NCI-H446 (cell line): ENCODE measurements at places on chromosomes 4 and X.

DNA sequence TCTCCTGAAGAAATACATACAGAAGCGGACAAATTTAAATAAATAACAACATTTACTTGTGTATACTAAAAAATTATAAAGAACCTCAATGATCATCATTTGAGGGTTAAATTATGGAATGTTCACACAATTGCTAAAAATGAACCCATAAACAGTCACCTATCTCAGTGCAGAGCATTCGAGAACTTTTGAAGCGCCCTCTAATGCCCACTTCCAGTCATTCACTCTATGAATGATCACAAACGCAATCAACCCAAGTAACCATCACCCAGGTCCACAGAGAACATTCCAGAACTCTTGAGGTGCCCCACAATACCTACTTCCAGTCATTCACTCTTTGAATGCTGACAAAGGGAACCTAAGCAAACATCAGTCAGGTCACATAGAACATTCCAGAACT, 103.5 kb upstream of the PLAC1 start:
- peak; percentile 18 for DNase-seq

DNA sequence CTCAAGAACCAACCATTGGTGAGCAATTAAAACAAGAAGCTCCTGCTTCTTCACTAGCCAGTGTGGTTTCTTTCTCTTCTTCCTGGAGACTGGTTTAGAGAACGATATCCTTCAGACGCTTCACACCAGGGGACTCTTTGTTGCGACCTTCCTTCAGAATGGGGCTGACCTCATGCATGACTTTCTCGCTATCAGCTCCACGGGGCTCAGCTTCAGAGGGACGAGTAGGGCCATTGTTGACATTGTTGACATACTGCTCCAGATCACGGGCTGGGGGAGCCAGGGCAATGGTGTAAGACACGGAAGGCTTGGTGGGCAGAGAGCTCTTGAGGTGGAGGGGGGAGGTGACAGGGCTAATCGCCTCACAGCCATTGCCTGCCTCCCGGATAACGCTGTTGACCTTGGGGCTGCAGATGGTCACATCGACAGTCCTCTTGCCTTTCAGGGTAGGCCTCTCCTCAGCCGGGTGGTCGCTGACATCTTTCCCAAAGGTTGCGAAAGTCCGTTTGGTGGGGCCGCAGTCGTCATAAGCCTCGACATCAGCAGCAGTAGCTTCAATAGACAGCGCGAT, 113.8 kb downstream of the PCDH19 start:
- no peak for DNase-seq

GRCh38 chr4:36321176-36321575, 39.8 kb downstream of the DTHD1 start:
- no peak for DNase-seq

- no peak for DNase-seq
These were observed 153.4 kb upstream of the ARSJ start for GRCh38 chr4:114132830-114133229.

- no peak for DNase-seq
These were observed 20.1 kb downstream of the ATP5ME start for GRCh38 chr4:653831-654502.

DNA sequence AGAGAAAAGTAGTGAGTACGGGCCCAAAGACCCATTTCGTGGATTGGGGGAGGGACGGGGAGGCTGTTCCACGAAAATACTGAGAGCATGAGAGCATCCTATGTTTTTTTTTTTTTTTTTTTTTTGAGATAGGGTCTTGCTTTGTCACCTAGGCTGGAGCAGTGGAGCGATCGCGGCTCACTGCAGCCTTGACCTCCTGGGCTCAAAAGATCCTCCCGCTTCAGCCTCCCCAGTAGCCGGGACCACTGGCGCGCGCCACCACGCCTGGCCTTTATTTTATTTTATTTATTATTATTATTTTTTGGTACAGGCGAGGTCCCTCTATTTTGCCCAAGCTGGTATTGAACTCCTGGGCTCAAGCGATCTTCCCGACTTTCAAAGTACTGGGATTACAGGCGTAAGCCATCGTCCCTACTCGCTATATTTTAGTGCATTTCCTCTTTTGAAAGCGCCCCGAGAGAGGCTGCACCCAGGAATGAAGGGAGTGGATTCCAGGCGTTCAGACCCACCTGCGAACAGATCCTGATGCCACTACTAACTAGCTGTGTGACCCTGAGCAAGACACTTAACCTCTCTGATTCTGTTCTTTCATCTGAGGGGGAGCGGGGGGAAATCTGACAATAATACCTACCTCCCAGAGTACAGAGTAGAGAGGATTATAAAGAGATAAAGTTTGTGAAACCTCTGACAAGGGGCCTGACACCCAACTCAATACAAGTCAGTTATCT, 5.4 kb upstream of the MSX1 start:
- DNase-seq: no peak

GRCh38 chrX:10193587-10193986, 36.8 kb downstream of the CLCN4 start:
- no peak for DNase-seq

GRCh38 chr4:105837037-105837436, 58.2 kb upstream of the NPNT start:
- no peak for DNase-seq

DNA sequence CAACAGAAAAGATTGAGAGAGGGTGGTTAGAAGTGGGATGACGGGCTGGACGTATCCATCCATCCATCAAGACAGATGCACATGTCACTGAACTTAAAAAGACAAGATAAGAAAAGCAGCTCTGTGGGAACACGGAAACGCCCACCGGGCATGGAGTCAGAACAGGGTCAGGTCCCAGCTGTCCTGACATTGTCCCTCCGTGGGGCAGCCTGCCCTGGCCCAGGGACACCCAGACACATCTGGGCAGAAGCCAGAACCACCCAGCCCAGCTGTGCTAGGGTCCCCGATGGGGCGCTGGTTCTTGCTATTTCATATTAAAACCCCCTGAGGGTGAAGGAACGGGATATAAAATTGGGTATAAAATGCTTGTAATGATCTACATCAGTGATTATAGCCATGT, 88.5 kb downstream of the PPP2R2C start:
- no peak for DNase-seq

- no peak for DNase-seq
These were observed 78.5 kb downstream of the ABLIM2 start for GRCh38 chr4:8079916-8080753.

DNA sequence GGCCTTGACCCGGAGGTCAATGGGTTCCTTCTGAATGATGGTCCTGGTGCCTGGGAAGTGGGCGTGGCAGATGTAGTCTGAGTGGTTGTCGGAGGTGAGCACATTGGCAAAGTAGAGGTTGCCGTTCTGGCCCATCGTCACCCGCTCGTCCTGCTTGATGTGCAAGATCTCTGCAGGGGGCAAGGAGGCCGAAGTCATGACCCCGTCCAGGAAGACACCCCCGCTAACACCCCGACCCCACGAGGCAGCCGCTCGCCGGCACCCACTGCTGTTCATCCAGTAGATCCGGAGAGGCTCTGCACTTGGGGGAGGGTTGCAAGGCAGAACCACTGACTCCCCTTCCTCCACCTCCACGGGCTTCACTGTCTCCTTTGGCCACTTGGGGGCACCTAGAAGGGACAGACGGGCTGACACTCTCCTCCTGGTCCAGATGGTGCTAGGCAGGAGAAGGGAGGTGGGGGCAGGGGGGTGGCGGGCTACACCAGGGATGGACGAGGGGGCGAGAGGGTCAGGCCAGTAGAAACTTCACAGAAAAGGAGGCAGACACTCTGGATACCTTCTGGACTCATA, 15.1 kb downstream of the L1CAM start:
- no peak for DNase-seq

DNA sequence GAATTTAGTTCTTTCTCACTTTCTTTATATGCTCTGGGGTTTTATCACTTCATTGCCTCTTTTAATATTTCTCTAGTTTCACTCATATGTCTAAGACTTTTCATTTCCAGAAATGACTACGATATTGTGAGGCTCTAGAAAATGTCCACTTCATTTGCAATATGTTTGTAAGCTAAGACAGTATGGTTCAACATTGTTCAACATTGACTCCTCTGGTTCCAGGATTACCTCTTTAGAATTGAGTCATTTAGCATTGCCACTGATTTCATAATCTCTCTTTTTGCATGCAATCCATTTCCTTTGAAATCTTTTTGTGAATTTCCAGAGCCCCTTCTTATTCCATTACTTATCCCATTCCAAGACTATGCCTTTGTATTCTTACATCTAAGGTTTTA, 32.3 kb downstream of the BBS12 start:
- DNase-seq: no peak

GRCh38 chr4:1939664-1940509, 68.7 kb downstream of the NSD2 start:
- DNase-seq: no peak

- no peak for DNase-seq
These were observed 126.5 kb downstream of the GASK1B start for GRCh38 chr4:158046345-158046744.

DNA sequence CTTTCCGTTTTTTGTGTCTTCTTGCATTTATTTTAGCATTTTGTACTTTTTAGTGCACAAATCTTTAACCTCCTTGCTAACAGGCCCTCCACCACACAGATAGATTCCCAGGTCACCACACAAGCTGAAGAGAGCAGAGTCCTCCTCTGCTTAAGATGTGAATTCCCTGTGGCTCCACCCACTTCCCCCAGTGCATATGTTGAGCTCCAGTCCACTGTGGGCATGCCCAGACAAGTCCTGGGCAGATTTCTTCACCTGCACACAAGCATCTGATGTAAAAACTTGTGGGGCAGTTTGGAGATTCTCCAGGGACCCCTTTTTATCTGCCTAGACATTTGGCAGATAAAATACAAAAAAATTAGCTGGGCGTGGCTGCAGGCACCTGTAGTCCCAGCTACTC, 19.8 kb upstream of the PASD1 start:
- DNase-seq: no peak

GRCh38 chr4:3661989-3662388, 104.2 kb upstream of the ADRA2C start:
- no peak for DNase-seq

DNA sequence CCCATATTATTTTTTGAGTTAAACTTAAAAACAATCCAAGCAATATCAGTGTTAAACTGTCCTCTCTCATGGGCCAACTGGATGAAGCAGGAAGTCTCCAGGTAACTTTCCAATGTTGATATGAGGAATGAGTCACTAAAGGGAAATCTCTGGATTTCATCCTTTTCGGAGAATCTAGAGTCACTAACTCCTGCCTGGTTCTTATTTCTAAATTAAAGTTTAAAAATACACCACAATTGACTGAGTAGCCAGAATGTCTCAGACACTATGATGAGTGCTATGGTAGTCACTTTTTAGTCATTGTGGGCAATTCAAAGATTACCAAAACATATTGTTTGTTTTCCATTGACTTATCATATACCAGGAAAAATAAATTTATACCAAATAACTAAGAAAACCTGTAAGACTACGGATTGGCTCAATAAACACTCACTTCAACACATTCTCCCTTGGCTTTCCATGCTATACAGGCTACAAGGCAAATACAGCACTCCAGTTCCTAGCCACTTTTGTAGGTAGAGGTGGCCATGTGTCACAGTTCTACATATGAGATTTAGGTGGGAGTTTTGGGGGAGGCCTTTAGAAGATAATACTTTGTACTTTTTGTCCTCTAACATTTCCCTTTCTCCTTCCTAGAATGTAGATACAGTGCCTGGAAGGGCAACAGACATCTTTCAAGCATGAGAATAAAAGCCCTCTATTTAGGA, 8.6 kb downstream of the SLC9B2 start:
- no peak for DNase-seq

GRCh38 chrX:10015355-10015722, 48.2 kb downstream of the CLDN34 start:
- DNase-seq: no peak

- no peak for DNase-seq
These were observed 166.4 kb downstream of the ARHGAP6 start for GRCh38 chrX:11499076-11500044.

- DNase-seq: no peak
These were observed 59.3 kb upstream of the GPC4 start for GRCh38 chrX:133474574-133474973.

DNA sequence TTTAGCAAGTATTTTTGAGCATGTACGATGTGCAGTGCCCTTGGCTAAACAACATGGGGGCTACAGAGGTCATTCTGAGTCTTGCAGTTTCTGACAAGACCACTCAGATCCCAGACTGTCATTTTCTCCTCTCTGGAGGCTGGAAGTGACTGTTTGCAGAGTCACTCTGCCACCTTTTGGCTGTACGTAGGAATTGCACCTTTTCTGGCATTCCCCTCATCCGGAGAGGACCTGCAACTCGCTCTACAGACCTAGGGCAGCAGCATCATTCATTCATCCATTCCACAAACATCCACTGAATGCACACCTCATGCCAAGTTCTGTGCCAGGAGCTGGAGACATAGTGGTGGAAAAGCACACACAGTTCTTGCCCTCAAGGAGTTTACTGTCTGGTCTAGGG, 160.4 kb upstream of the GPR101 start:
- no peak for DNase-seq
